ENCODE measurements at places on chromosomes 7 and 10. TPM values are rescaled to one million over a fixed set of nuclear protein-coding genes. Genes with fewer than 3 reads are reported as not detected.

DNA sequence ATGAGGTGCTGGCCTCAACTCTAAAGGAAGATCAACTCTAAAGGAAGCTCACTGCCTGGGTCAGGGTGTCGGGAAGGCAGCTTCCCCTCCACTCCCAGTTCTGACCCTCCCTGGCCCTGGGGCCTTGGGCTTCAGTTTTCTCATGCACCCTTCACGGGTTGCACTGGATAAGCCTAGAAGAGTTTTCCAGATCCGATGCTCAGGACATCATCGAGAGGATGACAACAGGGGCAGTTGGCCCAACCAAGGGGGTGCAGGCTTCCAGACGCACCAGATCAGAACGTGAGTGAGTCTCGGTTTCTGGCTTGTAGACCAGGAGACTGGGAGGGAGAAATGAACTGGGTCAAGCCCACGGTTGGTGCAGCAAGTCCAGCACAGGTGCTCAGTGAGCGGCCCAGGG, 34.2 kb upstream of the CHST15 start:
- no peak for DNase-seq
- no peaks in the 10 kb centered on the region for H3K36me3 ChIP-seq
- H3K4me3 ChIP-seq, result no peak overlapping the region
- no peak overlapping the region for H3K27ac ChIP-seq
- H3K4me1 ChIP-seq, result no peaks in the 10 kb centered on the region

DNA sequence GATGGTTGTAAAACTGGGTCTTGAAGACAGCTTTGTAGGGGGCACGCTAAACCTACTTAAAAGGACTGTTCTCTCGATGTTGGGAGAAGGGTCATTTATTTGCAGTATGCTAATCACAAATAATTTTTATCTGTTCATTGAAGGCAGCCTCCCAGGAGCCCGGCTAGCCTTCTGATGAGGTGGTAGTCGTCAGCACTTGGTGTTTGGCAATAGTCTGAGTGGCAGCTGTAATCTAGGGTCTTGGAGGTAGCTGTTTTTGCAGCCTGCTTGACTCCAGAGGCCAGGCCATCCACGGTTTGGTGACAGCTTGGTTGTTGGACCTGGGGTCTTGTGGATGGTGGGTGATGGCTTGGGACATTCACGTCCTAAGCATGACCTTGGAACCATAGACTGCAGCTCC, 2.2 kb downstream of the GTF2IRD1 start:
- no peak overlapping the region for H3K27ac ChIP-seq
- H3K36me3 ChIP-seq, result peaks cover 24% of the 10 kb centered on the region
- H3K27me3 ChIP-seq, result no peaks in the 10 kb centered on the region
- H3K4me1 ChIP-seq, result no peaks in the 10 kb centered on the region
- no peak for DNase-seq
- H3K4me3 ChIP-seq, result peak overlapping the region; percentile 70

- no peak overlapping the region for H3K27ac ChIP-seq
- H3K4me1 ChIP-seq, result peaks cover 44% of the 10 kb centered on the region
- DNase-seq, result no peak
- no peak overlapping the region for H3K4me3 ChIP-seq
Observed at GRCh38 chr7:23018750-23019149, 4.8 kb upstream of the HYCC1 start.

DNA sequence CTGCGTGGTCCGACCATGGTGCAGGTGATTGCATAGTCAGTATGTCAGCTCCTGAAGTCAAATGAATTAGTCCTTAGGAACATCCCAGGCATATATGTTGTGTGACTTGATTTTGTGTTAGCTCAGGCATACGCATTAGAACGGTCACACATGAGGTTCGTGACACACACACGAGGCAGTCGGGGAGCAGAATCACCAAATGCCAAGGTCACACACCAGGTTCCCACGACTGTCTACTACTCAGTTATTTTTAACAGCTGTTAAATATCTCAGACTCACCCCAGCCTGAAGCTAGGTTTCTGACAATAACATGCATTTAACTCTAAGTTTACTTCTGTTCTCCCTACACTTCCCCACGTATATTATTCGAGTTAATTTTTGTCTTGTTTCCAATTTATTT, 54.8 kb downstream of the DYNC2I1 start:
- DNase-seq, result no peak
- H3K27ac ChIP-seq, result no peak overlapping the region
- H3K4me1 ChIP-seq, result no peaks in the 10 kb centered on the region
- no peaks in the 10 kb centered on the region for H3K36me3 ChIP-seq

- no peak overlapping the region for H3K27ac ChIP-seq
- no peaks in the 10 kb centered on the region for H3K36me3 ChIP-seq
- no peaks in the 10 kb centered on the region for H3K4me1 ChIP-seq
- no peak for DNase-seq
- no peaks in the 10 kb centered on the region for H3K27me3 ChIP-seq
Observed at GRCh38 chr7:141320287-141320686, 230.9 kb upstream of the AGK start.

The NUB1 gene
- total RNA-seq, result 56.2 TPM
